ENCODE measurements at places on chromosomes 1 and 21.

- DNase-seq, result no peak
Observed at GRCh38 chr1:179143322-179143721, 61.5 kb downstream of the TOR3A start.

GRCh38 chr21:43925609-43926008 is 60.6 kb downstream of the AGPAT3 start:
- no peak for DNase-seq

DNA sequence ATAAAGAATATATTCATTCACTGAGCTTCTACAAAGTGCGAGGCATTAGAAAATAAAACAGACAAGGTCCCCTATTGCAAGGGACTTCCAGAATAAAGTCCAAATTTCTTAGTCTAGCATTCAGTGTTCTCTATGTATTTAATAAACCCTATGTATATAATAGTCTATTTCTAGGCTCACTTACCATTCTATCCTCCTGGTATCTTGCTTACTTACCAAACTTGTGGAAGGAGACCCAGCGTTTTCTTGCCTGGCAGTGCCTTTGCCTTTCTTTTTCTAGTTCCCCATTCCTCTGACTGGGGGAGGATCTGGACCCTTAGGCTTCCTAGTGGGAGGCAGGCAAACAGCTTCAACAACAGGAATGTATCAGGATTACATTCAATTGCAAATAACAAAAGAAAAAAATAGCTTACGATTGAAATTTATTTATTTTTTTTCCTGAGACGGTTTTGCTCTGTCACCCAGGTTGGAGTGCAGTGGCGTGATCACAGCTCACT is 690 bp upstream of the RNF19B start:
- no peak for DNase-seq

- DNase-seq, result no peak
Observed at GRCh38 chr1:231642618-231643017, 16.0 kb downstream of the DISC1 start.

- no peak for DNase-seq
Observed at GRCh38 chr1:229133811-229134210, 137.1 kb upstream of the RAB4A start.

- peak; percentile 89 for DNase-seq
Observed at GRCh38 chr1:110196917-110197765, 13.0 kb upstream of the KCNC4 start.

DNA sequence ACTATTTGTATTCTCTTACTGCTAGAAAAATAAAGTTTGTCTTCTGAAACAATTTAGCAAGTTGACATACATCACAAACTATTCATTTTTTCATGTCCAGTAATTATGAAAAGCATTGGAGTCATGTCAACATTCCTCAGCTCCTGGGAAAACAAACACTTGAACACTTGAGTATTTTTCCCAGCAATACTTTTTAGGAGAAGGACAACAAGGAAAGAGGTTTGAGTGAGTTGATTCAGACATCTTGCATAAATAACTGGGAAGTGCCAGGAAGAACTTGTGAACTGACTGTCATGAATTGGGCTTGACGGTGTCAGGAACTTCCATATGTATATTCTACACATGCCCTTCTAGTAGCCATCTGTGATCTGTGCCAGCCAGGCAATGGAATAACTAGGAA is 195.6 kb downstream of the HMCN1 start:
- DNase-seq, result no peak

DNA sequence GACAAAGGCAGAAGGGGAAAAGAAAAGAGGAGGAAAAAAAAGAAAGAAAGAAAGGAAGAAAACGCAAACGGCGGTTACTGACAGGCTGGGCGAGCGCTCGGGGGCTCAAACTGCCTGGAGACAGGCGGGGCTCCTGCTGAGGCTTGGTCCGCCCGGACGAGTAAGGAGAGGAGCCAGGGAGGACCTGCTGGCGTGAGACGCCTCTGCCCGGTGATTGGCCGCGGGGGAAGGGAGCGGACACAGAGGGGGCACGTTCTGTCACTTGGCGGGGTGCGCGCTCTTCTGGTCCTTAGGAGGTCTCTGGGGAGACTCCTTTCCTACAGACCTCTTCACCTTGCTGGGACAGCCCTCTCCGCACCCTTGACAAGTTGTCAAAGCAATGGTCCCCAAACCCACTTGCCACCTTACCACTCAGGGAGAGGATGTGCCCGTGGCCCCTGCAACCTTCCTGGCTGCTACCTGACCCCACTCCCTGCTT is 791 bp upstream of the PIK3R3 start:
- DNase-seq, result peak; percentile 79

- DNase-seq, result peak; percentile 63
Observed at GRCh38 chr1:48916130-48917069, 139.7 kb upstream of the BEND5 start.

- DNase-seq, result peak; percentile 32
Observed at GRCh38 chr1:33710967-33711366, 152.9 kb upstream of the HMGB4 start.

DNA sequence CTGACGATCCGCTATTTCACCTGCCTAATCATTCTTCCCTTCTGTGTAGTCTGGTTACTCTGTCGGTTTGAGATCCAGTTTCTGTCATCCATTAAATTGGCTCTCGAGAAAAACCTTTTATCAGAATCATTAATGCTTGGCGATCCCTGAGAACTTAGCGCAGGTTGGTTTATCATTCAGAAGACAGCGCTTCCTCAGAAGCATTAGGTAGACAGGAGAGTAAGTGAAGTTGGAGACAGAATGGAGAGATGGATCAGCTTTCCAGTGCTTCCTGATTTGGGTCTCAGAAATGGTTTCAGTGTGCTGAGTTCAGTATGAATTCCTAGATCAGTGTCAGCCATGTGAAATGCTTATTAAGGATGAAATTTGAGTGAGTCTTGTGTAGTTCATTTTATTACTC is 1.3 kb downstream of the USP1 start:
- no peak for DNase-seq

GRCh38 chr1:7388488-7389185 is 382.5 kb upstream of the VAMP3 start:
- peak; percentile 66 for DNase-seq

DNA sequence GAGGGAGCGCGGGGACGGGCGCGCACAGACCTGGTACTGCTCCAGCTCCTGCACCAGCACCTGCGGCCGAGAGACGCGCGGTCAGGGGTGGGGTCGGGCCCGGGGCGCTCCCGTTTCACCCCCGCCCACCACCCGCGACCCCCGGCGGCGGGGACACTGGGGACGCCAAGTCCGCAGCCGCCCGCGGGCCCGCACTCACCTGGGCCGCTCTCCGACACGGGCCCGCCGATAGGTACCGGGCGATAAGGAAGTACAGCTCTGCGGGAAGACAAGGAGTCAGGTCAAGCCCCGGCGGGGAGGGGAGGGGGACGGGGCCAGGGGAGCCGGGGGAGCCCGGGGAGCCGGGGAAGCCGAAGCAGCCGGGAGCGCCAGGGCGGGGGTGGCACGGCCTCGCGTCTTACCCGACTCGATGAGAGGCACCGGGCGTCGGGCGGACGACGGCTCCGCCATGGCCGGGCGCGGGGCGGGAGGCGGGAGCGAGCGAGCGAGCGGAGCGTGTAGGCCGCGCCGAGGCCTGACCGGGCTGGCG is 326 bp downstream of the BRWD1 start:
- peak; percentile 58 for DNase-seq

All from SK-N-SH (cell line).